ENCODE measurements at places on chromosomes 2 and 18.

GRCh38 chr18:62720048-62720447, 4.7 kb downstream of the PHLPP1 start:
- no peak for DNase-seq

DNA sequence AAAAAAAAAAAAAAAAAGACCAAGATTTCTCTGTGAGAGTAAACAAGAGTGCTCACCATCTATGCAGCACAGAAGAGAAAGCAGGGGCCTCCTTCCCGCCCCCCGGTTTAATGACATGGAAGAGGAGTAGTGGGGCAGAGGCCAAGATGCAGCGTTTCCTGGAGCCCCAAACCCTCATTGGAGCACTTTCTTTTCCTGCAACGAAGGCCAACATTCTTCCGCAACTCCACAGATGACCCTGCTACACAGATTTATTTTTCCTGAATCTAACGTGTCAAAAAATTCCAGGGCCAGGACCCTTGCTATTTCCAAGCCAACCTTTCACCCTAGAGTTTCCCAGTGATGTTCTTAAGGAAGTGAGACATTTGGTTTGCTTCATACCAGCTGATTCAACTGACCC, 189.6 kb downstream of the MIB1 start:
- DNase-seq: no peak

DNA sequence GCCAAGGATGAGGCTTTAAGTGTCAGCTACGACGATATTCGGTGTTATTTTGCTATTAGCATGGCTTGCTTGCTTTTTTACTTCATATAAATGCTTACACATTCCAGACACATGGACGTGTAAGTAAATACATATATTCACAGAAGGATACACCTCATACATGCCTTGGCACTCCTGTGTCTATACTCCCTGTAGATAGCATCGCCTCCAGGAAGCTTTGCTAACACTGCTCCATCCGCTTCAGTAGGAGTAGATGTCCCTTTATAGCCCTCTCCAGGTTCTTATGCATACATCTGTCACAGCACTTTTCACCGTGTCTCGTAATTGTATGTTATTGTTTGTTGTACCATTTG, 27.5 kb upstream of the KCTD1 start:
- DNase-seq: no peak

GRCh38 chr2:239252801-239253200, 148.0 kb downstream of the HDAC4 start:
- DNase-seq: no peak

GRCh38 chr2:239715606-239716005, 309.5 kb downstream of the NDUFA10 start:
- no peak for DNase-seq

GRCh38 chr2:20940856-20941255, 103.0 kb downstream of the APOB start:
- no peak for DNase-seq

DNA sequence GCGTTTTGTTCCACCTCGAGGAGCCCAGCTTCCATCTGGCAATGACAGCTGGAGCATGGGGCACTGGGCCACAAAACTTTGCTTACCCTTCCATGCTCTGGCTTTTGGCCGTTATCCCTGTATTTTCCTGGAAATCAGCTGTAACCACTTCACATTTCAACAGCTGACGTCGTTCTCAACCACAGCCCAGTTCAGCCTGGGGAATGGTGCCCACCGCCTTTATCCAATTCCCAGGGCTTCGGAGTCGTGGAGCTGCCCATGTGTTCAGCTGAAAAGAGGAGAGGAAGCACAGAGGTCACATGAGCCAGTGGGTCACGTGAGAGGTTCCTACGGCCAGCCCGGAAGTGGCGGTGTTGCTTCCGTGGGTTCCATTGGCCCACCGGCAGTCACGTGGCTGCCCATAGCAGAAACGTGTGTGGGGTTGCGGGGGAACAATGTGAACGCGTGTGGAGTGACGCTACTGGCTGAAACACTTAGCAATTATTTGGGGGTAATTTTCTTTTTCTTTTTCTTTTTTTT, 16.7 kb upstream of the EDAR start:
- no peak for DNase-seq

GRCh38 chr2:223032187-223033142, 19.5 kb upstream of the KCNE4 start:
- no peak for DNase-seq

DNA sequence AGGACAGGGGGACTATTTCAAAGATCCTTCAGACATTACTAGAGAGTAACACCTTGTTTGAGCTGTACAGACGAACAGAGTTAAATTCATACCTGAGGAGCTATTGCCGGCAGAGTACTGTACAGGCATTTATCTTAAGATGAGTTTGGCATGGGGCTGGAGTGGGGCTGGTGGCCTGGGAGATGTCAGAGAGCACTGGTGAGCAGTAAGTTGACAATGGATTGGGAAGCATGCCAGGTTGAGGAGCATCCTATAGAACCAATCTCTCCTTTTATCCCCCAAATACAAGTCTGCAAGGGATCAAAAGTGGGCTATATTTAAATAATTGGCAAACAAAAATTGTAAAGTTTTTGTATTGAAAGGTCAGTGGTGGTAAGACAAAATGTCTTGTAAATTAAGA, 58.6 kb downstream of the ADCYAP1 start:
- no peak for DNase-seq

DNA sequence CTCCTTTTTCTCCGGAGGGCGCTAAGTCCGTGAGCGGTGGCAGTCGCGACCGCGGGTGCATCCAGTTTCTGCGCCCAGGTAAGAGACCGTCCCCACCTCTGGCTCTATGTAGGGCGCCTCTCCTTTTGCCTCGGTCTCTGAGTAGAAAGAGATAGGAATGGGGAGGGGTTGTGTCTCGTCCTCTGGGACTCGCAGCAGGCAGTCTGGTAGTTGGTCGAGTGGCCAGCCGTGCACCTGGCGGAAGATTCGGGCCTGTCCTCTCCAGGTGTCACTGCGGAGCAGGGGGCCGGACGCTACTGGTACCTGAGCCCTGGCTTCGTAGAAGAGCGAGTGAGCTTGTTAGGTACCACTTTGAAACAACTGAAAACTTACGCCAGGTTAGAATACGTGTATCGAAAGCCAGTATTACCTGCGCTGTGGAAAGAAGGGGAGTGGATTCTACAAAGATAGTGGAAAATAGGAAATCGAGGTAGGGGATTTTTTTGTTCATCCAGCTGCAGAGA, 403 bp downstream of the MAP2 start:
- no peak for DNase-seq

GRCh38 chr2:238466243-238466756, 39.6 kb downstream of the ASB1 start:
- DNase-seq: no peak

GRCh38 chr2:31207790-31208189, 9.5 kb downstream of the CAPN14 start:
- no peak for DNase-seq

- DNase-seq: no peak
Observed at GRCh38 chr2:73896362-73897239, 3.8 kb downstream of the ACTG2 start.

DNA sequence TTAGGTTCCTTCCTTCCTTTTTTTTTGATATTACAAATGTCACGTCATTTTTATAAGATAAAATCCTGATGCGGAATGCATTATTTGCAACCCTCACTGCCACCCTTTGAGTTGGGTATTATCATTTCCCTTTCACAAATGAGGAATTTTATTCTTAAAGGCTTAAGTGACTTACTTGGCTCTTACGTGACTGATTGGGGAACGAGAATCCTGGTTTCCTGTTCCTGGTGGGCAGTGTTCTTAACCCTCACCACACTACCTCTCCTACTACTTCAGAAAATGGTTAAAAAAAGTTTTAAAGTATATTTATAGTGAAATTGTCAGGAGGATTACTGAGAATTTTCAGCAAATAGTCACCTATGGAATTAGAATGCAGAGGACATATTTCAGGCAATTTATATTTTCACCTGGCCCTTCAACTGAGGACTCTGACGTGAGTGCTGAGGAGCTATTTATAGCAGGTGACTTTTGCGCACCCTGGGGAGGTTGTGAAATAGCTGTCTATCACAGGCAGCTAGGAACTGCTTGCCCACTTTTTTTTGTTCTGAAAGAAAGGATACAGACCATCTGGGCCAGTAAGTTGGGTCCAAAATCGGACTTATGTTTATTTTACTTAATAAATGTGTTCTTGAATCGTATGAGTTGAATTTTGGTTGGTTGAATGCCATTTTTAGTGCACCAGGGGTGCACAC, 18.7 kb upstream of the RASGRP3 start:
- no peak for DNase-seq

DNA sequence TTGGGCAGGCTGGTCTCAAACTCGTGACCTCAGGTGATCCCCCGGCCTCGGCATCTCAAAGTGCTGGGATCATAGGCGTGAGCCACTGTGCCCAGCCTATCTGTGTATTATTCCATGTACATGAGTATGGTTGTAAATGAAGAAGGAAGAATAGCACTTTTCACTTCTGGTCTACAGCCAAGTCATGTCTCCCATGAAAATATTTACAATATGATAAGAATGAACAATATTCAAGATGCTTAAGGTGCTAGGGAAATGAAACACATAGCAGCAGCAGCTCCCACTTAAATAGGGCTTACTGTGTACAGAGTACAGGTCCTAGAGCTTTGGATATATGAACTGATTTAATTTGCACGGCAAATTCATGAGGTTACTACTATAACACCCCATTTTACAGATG, 70.3 kb upstream of the COL5A2 start:
- DNase-seq: no peak

- DNase-seq: no peak
Observed at GRCh38 chr2:75340560-75340959, 141.2 kb upstream of the TACR1 start.

GRCh38 chr2:120134263-120134662, 88.9 kb downstream of the TMEM185B start:
- DNase-seq: no peak

DNA sequence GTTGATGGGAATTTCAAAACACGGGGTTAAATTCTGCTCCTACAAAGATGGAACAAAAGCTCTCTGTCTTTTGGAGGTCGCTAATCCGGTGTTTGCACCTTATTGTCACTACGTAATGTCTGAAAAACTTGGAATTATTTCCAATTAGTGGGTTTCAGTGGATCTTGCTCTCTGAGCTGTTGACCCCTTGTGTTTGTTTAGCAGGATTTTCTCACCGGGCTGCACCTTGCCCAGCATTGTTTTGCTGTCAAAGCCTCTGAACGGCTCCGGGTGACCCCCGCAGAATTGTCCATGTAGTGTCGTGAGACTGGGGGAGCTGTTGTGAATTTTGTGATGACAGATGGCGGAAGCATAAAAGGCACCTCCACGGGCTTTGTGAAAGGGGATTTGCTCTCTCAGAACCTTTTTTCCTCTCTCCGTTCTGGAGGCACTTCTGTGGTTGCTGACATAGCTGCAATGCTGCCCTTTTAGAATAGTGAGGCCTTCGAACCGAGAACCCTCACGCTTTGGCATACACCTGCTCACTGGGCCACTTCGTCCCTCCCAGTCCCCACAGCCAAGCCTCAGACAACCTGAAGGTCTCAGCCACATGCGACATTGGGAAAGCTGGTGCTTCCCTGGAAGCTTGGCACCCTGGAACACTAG, 129.4 kb downstream of the ACOXL start:
- no peak for DNase-seq

- DNase-seq: no peak
Observed at GRCh38 chr2:47190188-47190881, 35.2 kb upstream of the STPG4 start.

DNA sequence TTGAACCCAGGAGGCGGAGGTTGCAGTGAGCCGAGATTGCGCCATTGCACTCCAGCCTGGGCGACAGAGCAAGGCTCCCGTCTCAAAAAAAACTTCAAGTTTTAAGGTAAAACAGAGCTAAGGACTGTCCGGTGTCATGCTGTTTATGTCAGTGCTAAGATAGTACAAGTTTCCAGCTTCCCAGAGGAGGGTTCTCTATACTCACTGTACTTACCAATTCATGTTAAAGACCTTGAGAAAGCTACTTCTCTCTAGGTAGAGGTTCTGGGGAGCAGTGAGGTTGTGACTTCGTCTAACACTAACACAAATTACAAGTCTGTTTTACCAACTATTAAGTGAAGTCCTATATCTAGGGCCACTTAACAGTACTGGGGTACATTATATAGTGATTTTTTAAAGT, 18.8 kb downstream of the METTL21A start:
- no peak for DNase-seq
